ENCODE measurements at places on chromosomes 11 and 22. TPM values are rescaled to one million over a fixed set of nuclear protein-coding genes. Genes with fewer than 3 reads are reported as not detected.

DNA sequence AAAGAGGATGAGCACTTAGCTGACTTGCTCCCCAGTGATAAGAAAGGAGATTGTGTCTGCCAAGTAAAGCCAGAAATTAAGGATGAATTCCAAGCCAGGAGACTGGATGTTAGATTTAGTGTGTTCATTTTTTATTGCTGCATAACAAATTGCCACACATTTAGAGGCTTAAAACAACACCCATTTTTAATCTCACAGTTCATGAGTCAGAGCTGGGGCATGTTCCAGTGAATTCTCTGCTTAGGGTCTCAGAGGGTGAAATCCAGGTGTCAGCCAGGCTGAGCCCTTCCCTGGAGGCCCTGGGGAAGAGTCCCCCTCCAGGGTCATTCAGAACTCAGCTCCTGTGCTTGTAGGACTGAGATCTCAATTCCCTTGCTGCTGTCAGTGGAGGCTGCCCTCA is 352.8 kb downstream of the BUD13 start:
- no peak for DNase-seq
- H3K27ac ChIP-seq: no peak overlapping the region
- H3K36me3 ChIP-seq: no peaks in the 10 kb centered on the region
- H3K4me1 ChIP-seq: no peaks in the 10 kb centered on the region

The SRSF8 gene
- total RNA-seq: 55.8 TPM

The ABTB2 gene
- 0.91 TPM for total RNA-seq

The PHF21A gene
- total RNA-seq: 49.0 TPM

The OVOL1 gene
- total RNA-seq: 0.17 TPM

DNA sequence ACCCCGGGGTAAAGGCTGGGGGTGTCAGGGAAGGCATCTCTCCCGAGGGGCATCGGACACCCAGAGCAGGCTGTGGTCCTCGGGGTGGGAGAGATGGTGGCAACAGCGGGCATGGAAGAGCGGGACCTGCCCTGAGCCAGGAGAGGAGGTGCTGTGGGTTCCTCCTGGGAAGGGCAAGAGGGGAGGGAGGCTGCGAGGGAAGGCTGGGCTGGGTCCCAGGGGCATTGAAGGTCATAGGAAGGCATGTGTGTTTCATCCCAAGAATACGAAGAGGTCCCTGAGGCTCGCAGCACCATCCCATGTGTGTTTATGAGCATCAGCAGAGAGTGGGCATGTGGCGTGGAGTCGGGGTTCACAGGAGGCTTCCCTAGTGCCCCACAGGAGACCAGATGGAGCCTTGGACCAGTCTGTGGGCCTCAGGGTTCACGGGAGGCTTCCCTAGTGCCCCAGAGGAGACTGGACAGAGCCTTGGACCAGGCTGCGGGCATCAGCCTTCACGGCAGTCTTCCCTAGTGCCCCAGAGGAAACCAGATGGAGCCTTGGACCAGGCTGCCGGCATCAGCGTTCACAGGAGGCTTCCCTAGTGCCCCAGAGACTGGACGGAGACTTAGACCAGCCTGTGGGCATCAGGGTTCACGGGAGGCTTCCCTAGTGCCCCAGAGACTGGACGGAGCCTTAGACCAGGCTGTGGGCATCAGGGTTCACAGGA is 420.6 kb downstream of the BRD1 start:
- H3K4me3 ChIP-seq: no peak overlapping the region
- no peaks in the 10 kb centered on the region for H3K4me1 ChIP-seq
- no peak for DNase-seq
- peaks cover 9% of the 10 kb centered on the region for H3K27me3 ChIP-seq

DNA sequence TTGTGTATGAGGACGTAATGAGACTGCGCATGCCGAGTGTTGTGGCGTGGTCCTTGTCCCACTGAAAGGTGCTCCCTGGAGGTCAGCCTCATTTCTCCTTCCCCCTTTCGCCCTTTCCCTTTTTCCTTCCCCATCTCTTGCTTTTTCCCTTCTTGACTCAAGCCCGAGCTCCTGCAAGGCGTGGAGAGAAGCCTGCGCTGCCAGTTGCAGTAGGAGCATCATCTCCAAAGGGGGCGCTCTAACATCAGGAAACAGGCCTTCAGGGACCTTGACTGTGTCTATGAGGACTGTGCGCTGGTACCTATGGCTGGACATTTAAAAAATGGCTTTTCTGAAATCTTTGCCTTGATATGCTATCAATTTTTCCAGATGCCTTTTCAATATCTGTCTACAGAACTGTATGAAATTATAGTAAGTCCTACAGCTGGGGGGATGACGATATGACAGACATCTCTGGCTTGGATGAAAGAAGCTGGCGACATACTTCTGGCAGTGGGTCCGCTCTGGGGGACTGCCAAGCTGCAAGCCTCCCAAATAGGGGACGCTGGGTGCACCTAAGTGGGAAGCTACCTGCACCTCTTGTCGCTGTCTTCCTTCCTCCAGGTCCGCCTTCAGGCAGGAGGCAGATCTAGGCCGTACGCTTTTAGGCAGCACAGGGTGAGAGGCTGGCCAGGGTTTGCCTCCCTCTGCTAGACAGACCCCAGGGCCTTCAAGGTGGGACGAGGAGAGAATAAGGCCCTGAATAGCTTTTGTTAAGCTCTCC is 96.5 kb downstream of the NXPE2 start:
- H3K4me1 ChIP-seq: no peaks in the 10 kb centered on the region
- H3K36me3 ChIP-seq: no peaks in the 10 kb centered on the region
- no peak overlapping the region for H3K27ac ChIP-seq

The NPAS4 gene
- total RNA-seq: 0.23 TPM

- no peak overlapping the region for H3K27ac ChIP-seq
- peaks cover 4% of the 10 kb centered on the region for H3K27me3 ChIP-seq
- H3K36me3 ChIP-seq: peaks cover 2% of the 10 kb centered on the region
- H3K4me3 ChIP-seq: no peak overlapping the region
These were observed 5.3 kb downstream of the SMIM38 start for GRCh38 chr11:69161117-69161407.

The CYP2D6 gene
- 4.4 TPM for total RNA-seq

- H3K4me1 ChIP-seq: no peaks in the 10 kb centered on the region
- peaks cover 43% of the 10 kb centered on the region for H3K27me3 ChIP-seq
- no peak overlapping the region for H3K27ac ChIP-seq
- H3K36me3 ChIP-seq: no peaks in the 10 kb centered on the region
- H3K4me3 ChIP-seq: no peak overlapping the region
- DNase-seq: no peak
These were observed 6.7 kb downstream of the DSCAML1 start for GRCh38 chr11:117790279-117790678.

DNA sequence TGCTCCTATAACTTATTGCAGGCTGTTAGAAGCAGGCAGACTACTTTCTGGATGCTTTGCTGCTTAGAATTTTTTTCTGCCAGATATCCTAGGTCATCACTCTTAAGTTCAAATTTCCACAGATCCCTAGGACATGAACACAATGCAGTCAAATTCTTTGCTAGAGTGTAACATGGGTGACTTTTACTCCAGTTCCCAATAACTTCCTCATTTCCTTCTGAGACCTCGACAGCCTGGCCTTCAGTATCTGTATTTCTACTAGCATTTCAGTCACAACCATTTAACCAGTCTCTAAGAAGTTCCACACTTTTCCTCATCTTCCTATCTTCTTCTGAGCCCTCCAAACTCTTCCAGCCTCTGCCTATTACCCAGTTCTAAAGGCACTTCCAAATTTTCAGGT is 60.4 kb upstream of the ZBED5 start:
- no peak overlapping the region for H3K4me3 ChIP-seq
- H3K27me3 ChIP-seq: peaks cover 2% of the 10 kb centered on the region
- H3K36me3 ChIP-seq: peaks cover 12% of the 10 kb centered on the region
- DNase-seq: no peak
- H3K27ac ChIP-seq: no peak overlapping the region
- peaks cover 13% of the 10 kb centered on the region for H3K4me1 ChIP-seq

DNA sequence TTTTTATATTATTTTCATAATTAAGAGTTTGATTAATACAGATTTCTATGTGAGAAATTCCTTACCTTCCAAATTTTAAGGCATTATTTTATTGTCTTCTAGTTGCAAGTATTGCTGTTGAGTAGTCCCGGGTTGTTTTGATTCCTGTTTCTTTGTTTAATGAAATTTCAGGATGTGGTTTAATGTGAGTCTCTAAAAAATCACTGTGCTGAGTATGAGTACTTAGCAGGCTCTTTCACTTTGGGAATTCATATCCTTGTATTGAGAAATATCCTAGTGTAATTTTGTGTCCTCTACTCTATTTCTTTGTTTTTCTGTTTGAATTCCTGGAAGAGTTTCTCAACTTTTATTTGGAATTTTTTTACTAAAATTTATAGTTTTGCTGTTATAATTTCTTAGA is 113.2 kb downstream of the TMEM135 start:
- no peak overlapping the region for H3K27ac ChIP-seq
- no peak for DNase-seq
- peaks cover 14% of the 10 kb centered on the region for H3K36me3 ChIP-seq
- peaks cover 3% of the 10 kb centered on the region for H3K4me1 ChIP-seq

The PGA5 gene
- not detected for total RNA-seq

The RHOD gene
- 0.39 TPM for total RNA-seq

DNA sequence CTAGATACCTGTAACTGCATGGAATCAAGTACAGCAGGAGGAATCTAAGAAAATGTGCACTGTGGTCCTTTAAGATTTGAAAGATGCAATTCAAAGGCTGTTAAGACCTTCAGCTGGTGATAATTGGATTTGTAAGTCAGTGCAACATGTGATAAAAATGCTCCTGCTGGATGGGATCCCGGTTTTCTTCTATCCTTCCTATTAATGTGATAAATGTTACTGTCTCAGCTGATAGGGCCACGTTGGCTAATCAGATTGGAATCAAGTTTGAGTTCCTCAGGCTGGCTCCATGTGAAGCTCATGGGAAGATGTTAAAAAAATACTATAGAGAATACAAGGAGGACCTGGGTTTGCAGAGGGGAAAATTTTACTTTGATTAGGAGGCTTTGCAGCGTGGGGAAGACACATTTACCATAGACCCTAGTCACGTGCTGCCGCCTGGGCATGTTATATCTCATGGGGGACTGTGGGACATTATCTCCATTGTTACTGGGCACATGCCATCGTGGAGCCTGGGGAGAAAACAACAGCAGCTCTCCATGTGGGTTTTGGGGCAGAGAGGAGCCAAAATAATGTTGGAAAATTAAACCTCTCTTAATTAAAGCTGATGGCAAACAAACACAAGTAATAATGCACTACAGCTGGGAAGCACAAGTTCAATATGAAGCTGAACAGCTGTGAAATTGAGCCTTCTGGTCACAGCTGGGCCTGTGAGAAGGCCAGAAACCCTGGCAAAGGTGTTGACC is 652.5 kb downstream of the NTM start:
- H3K27ac ChIP-seq: no peak overlapping the region
- H3K4me1 ChIP-seq: no peaks in the 10 kb centered on the region
- no peak overlapping the region for H3K4me3 ChIP-seq
- no peak for DNase-seq
- H3K27me3 ChIP-seq: no peaks in the 10 kb centered on the region

The PPFIBP2 gene
- total RNA-seq: 19.9 TPM

DNA sequence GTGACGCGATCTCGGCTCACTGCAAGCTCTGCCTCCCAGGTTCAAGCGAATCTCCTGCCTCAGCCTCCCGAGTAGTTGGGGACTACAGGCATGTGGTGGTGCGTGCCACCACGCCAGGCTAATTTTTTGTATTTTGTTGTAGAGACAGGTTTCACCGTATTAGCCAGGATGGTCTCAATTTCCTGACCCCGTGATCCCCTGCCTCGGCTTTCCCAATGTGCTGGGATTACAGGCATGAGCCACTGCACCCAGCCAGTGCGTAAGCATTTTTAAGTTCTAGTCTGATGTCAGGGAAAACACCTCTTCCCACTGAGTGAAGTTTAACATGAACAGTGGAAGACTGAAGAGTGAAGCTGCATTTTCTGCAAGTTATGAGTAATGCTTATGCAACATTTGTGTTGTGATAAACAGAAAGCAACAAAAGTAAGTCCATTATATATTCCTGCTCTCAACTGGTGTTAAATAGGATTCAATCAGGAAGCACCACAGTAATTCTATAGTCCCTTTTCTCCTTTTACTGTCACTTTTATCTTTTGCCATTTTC is 1219.8 kb upstream of the RAG2 start:
- no peak overlapping the region for H3K27ac ChIP-seq
- H3K4me1 ChIP-seq: no peaks in the 10 kb centered on the region
- DNase-seq: no peak
- no peaks in the 10 kb centered on the region for H3K27me3 ChIP-seq

DNA sequence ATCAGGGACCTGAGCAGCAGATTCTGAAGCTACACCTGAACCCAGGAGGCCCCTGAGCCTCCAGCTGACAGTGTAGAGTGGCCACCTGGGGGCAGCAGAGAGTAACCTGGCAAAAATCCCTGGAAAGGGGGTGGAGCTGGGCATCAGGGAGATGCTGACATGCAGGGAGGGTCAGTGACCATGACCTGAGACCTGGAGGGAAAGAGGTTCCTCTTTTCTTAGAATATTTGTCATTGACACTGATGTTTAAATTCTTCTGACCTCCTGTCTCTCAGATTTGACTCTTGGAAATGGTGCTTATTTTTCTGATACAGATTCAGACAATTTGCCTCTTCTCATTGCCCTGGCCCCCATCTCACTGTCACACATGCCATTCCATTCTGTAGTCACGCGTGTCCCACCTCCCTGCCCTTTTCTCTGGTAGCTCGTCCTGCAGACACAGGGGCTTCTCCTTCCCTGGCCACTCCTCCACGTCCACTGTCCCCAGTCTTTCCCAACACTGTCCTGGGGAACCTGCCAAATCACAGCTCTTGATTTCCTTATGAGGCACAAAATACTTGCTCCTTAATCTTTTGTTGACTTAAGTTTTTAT is 117.2 kb upstream of the IGLL5 start:
- H3K36me3 ChIP-seq: no peaks in the 10 kb centered on the region
- H3K27me3 ChIP-seq: peaks cover 27% of the 10 kb centered on the region
- no peak overlapping the region for H3K27ac ChIP-seq
- peak; percentile 58 for DNase-seq
- no peak overlapping the region for H3K4me3 ChIP-seq
- no peaks in the 10 kb centered on the region for H3K4me1 ChIP-seq

DNA sequence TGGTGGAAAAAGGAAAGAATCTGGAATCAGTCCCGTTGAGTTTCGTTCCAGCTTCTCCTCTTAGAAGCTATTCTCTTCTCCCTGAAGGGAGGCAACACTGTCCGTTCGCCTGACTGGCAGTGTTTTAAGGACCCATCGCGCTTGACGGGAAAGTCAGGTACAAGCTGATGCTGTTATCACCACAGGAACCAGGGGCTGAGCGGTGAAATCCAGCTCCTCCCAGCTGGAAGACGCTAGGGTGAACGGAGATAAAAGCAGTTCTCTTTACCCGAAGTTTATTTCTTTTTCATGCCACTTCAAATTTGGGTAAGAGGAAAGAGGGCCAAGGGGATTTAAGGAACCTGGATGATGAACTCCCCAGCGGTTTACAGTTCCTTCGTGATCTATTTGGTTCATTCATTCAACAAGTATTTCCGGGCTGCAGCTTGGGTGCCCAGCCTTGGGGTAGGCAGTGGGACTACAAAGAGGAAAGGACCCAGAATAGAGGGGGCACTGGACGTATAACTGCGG is 551 bp upstream of the DEUP1 start:
- H3K27me3 ChIP-seq: peaks cover 47% of the 10 kb centered on the region
- no peaks in the 10 kb centered on the region for H3K36me3 ChIP-seq
- H3K27ac ChIP-seq: no peak overlapping the region
- H3K4me3 ChIP-seq: peak overlapping the region; percentile 69
- peaks cover 3% of the 10 kb centered on the region for H3K4me1 ChIP-seq

The MRGPRX3 gene
- not detected for total RNA-seq

Measured in activated naive CD8-positive, alpha-beta T cell treated with anti-CD3 and anti-CD28 coated beads, Interleukin-2, amount 10 ng/mL, durations not matched to agents 7 days and 5 days (primary cell).